ENCODE measurements at places on chromosomes 6 and 20. TPM values are rescaled to one million over a fixed set of nuclear protein-coding genes. Genes with fewer than 3 reads are reported as not detected.

CLVS2 gene
- not detected for total RNA-seq

SNAP91 gene
- total RNA-seq = not detected

DNA sequence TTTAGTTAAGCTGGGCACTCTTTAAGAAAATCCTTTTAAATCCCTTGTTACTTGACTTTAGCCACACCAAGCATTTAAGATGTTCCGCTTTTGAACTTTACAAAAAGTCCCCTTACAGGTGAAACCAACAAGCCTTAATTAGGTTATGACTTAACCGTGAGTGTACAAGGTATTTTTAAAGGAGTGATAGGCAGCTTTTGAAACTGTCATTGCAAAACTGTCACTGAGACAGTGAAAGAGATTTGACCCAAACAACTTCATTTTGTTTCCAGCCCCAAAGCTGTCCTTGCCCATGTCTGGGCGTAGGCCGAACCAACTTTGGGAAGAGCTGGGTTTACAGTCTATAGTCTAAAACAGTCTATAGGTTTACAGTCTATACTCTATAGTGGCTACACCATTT lies 305.4 kb downstream of the FARS2 start:
- H3K27me3 ChIP-seq = no peaks in the 10 kb centered on the region
- peaks cover 7% of the 10 kb centered on the region for H3K36me3 ChIP-seq
- H3K4me3 ChIP-seq = no peak overlapping the region
- H3K4me1 ChIP-seq = peaks cover 7% of the 10 kb centered on the region
- H3K27ac ChIP-seq = no peak overlapping the region
- DNase-seq = no peak

GRCh38 chr20:12695937-12696336 lies 312.8 kb upstream of the SPTLC3 start:
- no peaks in the 10 kb centered on the region for H3K36me3 ChIP-seq
- H3K4me1 ChIP-seq = no peaks in the 10 kb centered on the region
- no peaks in the 10 kb centered on the region for H3K27me3 ChIP-seq
- no peak overlapping the region for H3K27ac ChIP-seq

DNA sequence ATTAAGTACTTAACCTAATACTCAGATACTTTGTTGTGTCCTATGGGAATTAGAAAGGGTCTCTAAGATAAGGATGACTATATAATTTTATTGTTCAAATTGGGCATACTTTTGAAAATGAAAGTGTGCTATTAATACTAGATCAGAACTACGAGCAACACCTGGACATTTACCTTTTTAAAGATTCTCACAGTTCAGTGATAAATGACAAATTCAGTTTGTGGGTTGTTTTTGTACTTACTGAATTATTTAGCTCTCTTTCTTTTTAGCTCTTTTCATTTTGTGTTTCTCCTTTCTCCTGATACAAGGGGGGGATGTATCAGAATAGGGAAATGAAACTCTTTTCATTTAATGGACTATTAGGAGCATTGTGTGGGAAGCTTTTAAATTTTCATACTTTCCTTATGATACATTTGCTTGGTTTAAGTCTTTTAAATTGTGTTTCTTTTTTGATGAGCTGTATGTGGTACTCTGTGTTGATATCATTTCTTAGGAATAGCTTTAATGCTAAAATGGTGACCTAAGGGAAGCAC lies 47.5 kb downstream of the PHF3 start:
- no peak overlapping the region for H3K4me3 ChIP-seq
- no peak for DNase-seq
- H3K36me3 ChIP-seq = peaks cover 53% of the 10 kb centered on the region
- peaks cover 16% of the 10 kb centered on the region for H3K4me1 ChIP-seq
- no peak overlapping the region for H3K27ac ChIP-seq
- H3K27me3 ChIP-seq = no peaks in the 10 kb centered on the region

- H3K4me1 ChIP-seq = peaks cover 8% of the 10 kb centered on the region
- no peak overlapping the region for H3K4me3 ChIP-seq
- no peaks in the 10 kb centered on the region for H3K27me3 ChIP-seq
- no peak for DNase-seq
- H3K36me3 ChIP-seq = peaks cover 22% of the 10 kb centered on the region
These were observed 27.8 kb downstream of the SPATA2 start for GRCh38 chr20:49887251-49888211.

DNA sequence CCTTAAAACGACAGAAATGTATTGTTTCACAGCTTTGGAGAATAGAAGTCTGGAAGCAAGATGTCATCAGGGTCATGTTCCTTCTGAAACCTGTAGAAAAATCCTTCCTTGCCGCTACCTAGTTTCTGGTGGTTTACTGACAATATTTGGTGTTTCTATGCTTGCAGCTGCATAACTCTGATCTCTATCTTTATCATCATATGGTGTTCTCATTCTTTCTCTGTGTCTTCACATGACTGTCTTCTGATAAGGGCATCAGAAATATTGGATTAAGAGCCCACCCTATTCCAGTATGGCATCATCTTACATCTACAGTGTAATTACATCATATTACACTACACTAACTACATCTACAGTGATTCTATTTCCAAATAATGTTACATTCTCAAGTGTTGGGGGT lies 148.0 kb downstream of the MANEA start:
- DNase-seq = no peak
- no peaks in the 10 kb centered on the region for H3K4me1 ChIP-seq
- no peak overlapping the region for H3K4me3 ChIP-seq
- no peak overlapping the region for H3K27ac ChIP-seq
- no peaks in the 10 kb centered on the region for H3K36me3 ChIP-seq

GRCh38 chr6:136609873-136610706 lies 59.9 kb upstream of the MAP7 start:
- H3K36me3 ChIP-seq = peaks cover 43% of the 10 kb centered on the region
- DNase-seq = no peak
- peak overlapping the region; percentile 47 for H3K27ac ChIP-seq
- H3K4me1 ChIP-seq = peaks cover 25% of the 10 kb centered on the region
- no peak overlapping the region for H3K4me3 ChIP-seq
- H3K27me3 ChIP-seq = no peaks in the 10 kb centered on the region
